ENCODE measurements at places on chromosomes 16 and 17. TPM values are rescaled to one million over a fixed set of nuclear protein-coding genes. Genes with fewer than 3 reads are reported as not detected.
A peak's percentile ranks its signal among the peaks of the same experiment; 100 is the strongest.

DNA sequence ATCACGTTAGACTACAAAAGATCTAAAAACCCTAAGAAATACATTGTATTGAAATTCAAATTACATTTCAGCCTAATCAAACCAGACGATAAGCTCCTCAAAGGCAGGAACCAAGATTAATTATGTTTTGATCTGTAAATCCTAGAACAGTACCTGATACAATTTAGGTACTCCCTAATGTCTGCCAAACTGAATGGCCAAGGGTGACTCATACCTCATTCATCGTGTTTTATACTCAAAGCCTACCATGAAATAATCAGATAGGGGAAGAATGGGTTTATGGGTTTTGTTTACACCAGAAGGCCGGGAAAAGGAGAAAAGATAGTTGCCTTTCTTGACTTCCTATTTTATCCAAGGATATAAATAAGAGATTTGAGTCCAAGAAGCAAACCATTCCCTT, 19.3 kb downstream of the MMD start:
- no peak for DNase-seq

- no peak for DNase-seq
These were observed 220.5 kb upstream of the XYLT1 start for GRCh38 chr16:17691106-17691898.

GRCh38 chr16:872436-873242, 72.1 kb upstream of the GNG13 start:
- DNase-seq, result no peak

DNA sequence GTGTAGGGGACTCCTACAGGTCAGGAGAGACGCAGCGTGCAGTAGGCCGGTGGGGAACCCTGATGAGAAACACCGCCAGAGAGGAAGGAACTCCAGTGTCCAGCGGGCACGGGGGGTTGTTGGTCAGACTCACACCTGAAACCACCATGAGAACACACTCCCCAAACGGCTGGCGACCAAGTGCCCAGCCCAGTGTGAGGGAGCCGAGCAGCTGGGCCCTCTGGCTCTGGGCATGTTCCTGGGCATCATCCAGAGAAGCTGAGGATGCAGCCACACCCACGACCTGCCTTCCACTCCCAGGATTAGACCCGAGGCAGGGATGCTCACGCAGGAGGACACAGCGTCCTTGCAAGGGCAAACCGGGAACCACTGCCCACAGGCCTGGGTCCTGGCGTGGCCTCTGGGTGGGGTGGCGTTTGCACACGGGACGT, 108.3 kb upstream of the ZNF750 start:
- no peak for DNase-seq

DNA sequence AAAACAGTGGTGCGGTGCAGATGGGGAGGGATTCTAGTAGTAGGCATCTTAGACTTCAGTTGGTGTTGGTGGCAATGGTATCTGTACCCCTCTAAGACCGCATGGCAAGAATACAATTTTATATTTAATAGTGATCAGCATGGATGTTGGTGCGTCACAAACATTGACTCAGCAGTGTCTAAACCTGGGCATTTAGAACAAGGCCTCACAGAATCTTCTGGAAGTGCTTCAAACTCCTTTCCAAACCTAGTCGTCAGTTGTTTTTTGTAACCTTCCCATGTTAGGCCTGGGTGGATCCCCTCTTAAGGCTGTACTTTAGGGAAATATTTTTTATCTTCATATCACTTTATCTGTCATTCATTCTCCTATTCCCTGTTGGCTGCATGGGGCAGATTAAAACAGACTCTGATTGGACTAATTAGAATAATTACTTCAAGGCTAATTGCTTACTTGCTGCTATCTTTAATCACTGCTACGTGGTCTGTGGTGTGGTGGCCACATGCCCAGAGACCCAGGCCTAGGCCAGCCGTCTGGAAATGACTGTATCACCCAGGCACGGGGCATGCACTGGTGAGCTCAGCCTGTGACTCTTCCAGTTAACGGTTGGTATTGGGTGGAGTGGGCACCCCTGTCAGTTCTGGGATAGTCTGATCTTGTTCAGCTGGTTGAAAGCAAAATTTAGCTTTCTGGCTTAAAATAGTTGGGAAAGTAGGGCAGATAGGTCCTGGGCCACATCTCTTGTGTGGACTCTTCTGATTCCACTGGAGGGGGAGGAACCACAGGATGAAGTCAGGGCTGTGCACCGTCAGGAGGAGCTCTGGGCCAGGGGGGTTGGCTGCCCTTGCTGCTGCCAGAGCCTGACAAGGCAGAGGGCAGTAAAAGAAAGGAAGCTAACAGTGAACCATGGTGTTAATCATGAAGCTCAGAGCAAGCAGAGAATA, 4.5 kb downstream of the ALKBH5 start:
- no peak for DNase-seq

- DNase-seq, result no peak
These were observed 19.2 kb downstream of the PAFAH1B1 start for GRCh38 chr17:2612630-2613029.

DNA sequence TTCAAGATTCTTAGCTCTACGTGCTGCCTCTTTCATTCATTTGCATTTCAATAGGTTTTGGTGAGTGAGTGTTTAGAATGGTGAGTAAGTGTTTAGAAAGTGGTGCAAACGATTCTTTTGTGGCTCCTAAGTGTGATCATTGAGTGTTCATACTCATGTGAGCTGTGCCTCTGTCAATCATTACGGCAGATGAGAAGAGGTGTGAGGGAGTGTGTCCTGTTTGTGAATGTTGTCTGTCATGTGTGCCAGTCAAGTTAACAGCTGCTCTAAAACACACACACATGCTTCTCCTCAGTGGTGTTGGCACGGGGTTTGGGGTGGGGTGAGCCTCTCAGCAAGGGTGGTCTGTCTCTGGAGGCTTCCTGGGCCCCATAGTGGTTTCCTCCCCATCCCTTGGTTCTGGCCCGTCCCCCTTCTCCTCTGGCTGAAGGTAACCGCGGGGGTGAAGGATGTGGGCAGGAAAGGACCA, 11.4 kb downstream of the MYL4 start:
- no peak for DNase-seq

DNA sequence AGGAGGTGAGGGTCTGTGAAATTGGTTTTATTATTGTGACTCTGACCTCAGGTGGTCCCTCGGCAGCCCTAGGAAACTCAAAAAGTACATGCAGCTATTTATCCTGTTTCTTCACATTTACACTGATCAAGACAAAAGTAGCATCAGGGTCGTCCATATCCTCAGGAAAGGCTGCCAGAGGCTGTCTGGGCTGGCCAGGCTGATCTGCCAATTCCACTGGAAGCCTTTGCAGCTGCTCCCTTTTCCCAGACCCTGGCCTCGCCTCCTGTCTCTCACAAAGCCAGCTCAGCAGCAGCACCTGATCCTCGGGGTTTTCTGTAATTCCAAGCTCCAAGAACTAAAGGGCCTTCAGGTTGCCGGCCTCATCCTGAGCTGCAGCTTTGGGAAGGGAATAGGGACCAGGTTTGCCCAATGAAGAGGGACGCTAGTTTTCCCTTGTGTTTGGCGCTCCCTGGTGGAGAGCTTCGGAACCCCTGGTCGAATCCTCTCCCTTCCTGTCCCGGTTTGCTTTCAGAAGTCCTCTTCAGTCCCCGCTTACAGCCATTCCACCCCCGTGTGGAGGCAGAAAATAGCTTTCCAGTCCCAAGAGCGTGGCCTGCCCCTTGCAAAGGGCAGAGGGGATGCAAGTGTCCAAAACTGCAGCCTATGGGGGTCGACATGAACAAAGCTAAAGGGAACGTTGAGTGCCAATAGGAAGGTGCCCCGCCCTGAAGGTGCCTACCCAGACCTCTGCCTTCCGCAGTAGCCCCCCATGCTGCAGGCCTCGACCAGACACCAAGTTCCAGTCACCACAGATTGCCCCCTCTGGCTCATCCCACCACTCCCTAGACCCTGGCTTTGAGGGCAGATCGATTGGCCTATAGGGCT, 13.4 kb downstream of the MFSD6L start:
- DNase-seq, result no peak

DNA sequence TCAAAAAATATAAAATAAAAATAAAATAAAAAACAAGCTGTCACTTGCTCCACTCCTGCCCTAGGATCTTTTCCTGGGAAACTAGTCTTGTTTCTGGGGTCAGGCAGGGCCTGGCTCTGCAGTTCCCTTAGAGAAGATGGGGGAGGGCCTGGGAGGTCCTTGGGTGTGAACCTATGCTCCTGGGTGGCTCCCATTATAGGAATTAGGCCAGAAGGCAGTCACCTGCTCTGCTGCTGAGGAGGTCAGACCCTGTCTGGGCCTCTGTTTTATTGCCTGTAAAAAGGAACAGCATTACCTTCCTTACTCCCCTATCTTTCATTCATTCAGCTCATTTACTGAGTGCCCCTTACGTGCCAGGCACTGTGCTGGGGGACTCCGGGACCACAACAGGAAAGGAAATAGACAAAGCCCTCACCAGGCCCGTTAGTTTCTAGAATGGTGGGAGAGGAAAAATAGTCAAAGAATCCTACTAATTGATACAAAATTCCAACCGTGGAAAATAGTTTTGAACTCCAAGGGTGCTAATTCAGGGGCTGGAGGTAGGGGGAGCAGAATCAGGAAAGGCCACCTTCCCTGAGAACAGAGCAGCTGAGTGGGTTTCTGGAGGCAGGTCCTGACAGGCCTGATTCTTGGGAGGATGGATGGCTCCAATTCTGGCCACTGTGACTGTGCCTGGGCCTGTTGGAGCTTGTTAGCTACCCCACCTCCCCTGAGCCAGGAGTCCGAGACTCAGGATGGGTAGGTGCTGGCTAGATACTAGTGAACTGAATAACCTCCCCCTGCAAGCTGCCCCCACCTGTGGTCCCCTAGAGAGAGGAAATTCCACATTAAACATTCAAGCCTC, 1.3 kb upstream of the SLC46A1 start:
- DNase-seq, result no peak

DNA sequence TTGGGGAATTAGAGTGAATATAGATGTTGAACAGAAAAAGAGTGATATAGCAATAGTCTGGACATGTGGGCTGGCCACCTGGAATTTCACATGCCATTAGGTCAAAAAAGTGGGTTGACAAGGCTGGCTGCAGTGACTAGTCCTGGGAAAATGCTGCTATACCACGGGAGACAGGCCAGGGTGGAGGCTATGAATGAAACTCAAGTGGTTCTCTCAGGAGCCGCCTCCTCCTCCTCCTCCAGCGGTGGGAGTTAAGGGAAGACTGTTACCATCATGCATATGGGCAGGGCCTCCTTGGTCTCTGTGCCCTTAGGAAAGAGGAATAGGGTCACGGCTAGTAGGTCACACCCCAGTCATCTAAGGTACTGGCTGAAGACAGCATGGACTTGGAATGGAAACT, 448.0 kb downstream of the SLC39A11 start:
- DNase-seq, result no peak

DNA sequence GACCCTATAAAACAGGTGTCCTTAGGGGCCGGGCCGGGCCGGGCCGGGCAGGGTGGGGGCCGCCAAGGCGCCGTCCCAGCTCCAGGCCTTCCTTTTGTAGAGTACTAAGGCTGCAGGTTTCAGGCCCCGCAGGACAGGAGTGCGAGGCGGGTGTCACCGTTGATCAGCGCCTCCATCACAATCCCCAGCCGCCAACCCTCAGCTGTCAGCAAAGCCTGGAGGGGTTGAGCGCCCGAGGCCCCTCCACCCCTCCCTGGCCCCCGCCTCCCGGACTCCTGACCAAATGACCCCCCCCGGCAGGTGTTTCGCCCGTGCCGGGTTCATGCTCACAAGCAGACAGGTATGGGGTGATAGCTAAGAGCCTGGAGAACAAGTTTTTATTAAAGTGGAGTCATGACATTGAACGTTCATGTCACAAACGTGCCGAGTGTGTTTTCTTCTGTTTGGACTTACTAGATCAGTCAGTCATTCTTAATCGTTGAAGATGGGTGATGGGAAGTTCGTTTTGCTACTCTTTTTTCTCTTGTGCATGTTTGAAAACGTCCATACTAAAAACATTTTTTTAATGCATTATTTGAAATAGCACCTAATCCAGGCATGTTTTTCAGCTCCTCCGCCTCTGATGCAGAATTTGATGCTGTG, 534 bp downstream of the ARL2BP start:
- DNase-seq, result no peak

- no peak for DNase-seq
These were observed 56.5 kb upstream of the CIBAR2 start for GRCh38 chr16:85168732-85169256.

GRCh38 chr16:84396537-84397008, 28.2 kb downstream of the ATP2C2 start:
- no peak for DNase-seq

- DNase-seq, result peak; percentile 1
These were observed 45.0 kb upstream of the USP7 start for GRCh38 chr16:9008601-9009260.

- DNase-seq, result no peak
These were observed 58.5 kb downstream of the HS3ST3B1 start for GRCh38 chr17:14359163-14360020.

DNA sequence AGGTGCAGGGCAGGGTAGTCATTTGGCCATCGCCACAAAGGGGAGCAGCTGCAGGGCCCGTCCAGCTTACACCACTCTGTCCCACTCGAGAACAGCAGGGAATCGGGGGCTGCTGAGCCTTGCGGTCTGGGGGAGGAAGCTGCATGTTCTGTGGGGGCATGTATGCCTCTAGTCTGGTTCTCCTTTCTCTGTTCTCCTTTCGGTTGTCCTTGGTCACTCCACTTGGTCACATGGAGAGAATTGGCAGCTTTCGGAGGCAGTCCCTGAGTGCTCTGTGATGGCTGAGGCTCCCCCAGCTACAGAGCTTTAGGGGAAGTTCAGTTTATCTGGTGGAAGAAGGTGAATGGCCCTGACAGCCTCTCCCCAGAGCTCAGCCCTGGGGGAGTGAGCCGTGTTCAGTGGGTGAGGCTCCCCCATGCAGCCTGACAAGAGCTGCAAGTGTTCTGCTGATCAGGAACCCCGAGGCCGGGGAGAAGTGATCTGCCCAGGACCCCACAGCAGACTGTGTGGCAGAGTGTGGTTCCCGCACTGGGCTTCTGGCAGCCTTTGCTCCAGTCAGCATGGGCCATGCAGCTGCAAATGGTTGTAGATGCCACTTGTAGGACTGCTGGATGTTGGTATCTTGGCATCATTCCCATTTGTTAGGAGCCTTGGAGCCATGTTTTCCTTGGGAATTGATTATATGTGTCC, 22.3 kb upstream of the SMPD3 start:
- no peak for DNase-seq

The MYH1 gene
- not detected for total RNA-seq

The MYH2 gene
- total RNA-seq, result not detected

The USP10 gene
- total RNA-seq, result 65.3 TPM

The CCL5 gene
- total RNA-seq, result not detected

The DNAH17 gene
- not detected for total RNA-seq

The C16orf89 gene
- not detected for total RNA-seq

The IRX3 gene
- total RNA-seq, result 0.07 TPM

All from pulmonary artery endothelial cell (primary cell).